HT1080 (cell line): ENCODE measurements at places on chromosomes 7 and 10. TPM values are rescaled to one million over a fixed set of nuclear protein-coding genes. Genes with fewer than 3 reads are reported as not detected.

Gene MEOX2
- total RNA-seq, result not detected in 2 replicates

Gene MGAM2
- total RNA-seq, result 0.03 and 0.05 TPM in 2 replicates

Gene MYH16
- total RNA-seq, result 29.6 and 30.4 TPM in 2 replicates

Gene TACC2
- 13.3 and 20.3 TPM in 2 replicates for total RNA-seq

Gene ADCYAP1R1
- total RNA-seq, result 0.14 and 1.4 TPM in 2 replicates

Gene WASL
- 5.8 and 7.5 TPM in 2 replicates for total RNA-seq

Gene MAGI2
- total RNA-seq, result 0.39 and 0.84 TPM in 2 replicates

Gene HEPACAM2
- total RNA-seq, result not detected in 2 replicates

Gene LIPJ
- total RNA-seq, result not detected in 2 replicates

Gene TUBB8
- total RNA-seq, result not detected in 2 replicates

Gene ZNF117
- 0.03 and 0.08 TPM in 2 replicates for total RNA-seq

Gene GPR85
- total RNA-seq, result 3.2 and 3.5 TPM in 2 replicates

Gene CUZD1
- total RNA-seq, result 0.47 and 0.55 TPM in 2 replicates

Gene EFCAB10
- total RNA-seq, result not detected in 2 replicates

Gene CLDN4
- total RNA-seq, result 1.2 and 1.7 TPM in 2 replicates

Gene PNLIP
- total RNA-seq, result not detected in 2 replicates

Gene HOXA6
- total RNA-seq, result 3.6 and 4.5 TPM in 2 replicates

Gene DOCK1
- total RNA-seq, result 26.4 and 28.6 TPM in 2 replicates

Gene MSANTD7
- total RNA-seq, result 25.9 and 26.1 TPM in 2 replicates

Gene SUN3
- not detected in 2 replicates for total RNA-seq

Gene HPS6
- 37.6 and 38.5 TPM in 2 replicates for total RNA-seq

Gene PIP
- total RNA-seq, result not detected in 2 replicates

Gene TFEC
- 0.03 and 0.16 TPM in 2 replicates for total RNA-seq

Gene CUL2
- 39.6 and 41.4 TPM in 2 replicates for total RNA-seq

Gene SPDYE6
- total RNA-seq, result not detected in 2 replicates

Gene ARHGEF35
- 0.11 TPM in 1 of 2 replicates, not detected in the other for total RNA-seq

Gene AKR1D1
- not detected in 2 replicates for total RNA-seq

Gene C10orf62
- total RNA-seq, result not detected in 2 replicates
